ENCODE measurements at places on chromosomes 11 and 22.

DNA sequence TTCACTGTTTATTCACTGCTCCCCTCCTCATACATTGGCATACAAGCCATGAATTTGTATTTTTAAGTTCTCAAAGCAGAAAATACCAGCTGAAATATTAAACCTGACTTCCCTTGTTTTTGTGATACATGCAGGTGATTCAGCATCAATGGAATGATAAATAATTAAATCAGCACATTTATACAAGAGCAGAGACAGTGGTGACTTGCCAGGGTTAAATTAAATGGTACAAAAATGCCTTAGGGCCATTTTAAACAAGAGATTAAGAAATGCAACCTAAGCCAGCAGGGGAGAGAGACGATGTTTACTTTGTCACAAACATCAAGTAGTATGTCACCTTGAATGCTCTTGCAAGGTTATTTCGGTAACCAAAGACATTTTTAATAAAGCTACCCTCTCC, 95.9 kb upstream of the DDI1 start:
- no peak for DNase-seq

GRCh38 chr11:57370251-57370650, 10.7 kb downstream of the PRG3 start:
- DNase-seq: no peak

DNA sequence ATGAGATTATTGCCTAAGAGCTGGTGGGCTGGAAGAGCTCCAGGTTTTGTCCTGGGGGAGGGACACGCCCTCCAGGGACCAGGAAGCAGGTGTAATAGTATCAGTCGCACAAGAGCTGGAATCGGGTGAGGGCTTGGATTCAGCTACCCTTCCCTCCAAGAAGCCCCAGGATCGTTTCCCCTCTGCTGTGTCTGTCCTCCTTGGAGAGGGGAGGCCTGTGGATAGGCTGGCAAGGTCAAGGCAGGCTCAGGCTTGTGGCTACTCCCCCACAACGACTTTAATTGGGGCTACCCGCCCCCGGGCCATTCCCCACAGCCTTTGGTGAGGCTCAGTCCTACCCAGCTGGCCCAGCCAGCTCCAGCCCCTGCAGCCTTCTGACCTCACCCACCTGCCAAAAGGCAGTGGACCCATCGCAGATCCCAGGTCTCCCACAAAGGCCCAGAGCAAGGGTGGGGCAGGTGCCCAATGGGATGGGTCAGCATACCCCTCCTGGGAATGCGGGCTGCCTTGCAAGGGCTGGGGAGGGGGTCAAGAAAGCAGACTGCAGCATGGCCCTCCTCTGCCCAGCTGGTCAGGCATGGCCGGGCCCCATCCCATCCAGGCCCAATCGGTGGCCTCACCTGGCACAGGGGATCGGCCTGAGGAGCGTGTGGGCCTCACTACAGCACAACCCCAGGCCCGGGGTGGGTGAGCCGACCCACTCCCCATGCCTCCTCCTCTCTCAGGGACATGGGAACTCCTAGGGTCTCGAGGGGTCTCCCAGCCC, 1.0 kb downstream of the CTSD start:
- DNase-seq: no peak

DNA sequence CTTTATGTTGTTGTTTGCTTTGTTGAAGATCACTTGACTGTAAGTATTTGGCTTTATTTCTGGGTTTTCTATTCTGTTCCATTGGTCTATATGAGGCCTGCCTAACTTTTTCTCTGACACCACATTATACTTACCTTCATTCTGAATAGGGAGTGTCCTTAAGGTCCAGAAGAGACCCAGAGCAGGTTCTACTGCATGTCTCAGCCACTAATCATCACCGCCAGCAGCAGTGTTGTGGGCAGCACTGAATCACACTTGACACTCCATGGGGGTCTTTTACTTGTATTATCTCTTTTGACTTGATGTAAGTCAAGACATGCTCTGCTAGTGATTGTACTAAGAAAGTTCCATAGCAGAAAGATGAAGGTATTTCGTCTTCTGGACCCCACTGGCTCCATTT, 274.9 kb downstream of the TENM4 start:
- DNase-seq: no peak

DNA sequence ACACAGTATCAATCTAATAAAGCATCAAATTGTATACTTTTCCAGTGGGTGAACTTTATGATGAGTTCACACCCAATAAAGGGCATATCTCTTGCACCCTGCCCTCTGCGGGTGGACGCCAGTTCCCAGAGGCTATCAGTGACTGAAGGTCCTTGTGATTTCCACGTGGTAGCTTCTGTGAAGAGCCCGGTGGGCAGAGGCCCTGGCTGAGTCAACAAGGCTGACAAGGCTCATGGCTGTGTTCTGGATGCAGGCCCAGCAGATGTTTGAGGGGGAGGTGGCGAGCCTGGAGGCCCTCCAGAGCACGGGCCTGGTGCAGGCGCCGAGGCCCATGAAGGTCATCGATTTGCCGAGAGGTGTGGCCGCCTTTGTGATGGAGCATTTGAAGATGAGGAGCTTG, 71.4 kb downstream of the PIWIL3 start:
- DNase-seq: no peak

DNA sequence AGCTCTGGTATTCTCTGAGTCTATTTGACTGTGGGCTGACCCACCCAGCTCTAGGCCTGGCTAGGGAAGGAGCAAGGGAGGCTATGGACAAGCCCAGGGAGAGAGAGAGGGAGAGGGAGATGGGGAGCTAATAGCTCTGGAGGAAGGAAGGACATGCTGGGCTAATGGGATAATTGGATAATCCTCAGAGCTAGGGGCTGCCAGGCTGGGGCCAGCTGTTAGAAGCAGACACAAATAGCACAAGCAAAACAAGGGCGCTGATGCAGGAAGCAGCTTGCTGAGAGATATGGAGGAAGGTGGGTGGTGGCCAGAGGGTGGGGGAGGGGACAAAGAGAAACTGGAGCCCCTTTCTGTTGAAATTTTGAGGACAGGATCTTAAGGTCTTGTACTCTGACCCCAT, 23.2 kb downstream of the ADORA2A start:
- no peak for DNase-seq

- DNase-seq: no peak
Measured at GRCh38 chr11:804599-804964, 449 bp downstream of the PIDD1 start.

- no peak for DNase-seq
Measured at GRCh38 chr11:19924311-19924710, 211.7 kb downstream of the NAV2 start.

DNA sequence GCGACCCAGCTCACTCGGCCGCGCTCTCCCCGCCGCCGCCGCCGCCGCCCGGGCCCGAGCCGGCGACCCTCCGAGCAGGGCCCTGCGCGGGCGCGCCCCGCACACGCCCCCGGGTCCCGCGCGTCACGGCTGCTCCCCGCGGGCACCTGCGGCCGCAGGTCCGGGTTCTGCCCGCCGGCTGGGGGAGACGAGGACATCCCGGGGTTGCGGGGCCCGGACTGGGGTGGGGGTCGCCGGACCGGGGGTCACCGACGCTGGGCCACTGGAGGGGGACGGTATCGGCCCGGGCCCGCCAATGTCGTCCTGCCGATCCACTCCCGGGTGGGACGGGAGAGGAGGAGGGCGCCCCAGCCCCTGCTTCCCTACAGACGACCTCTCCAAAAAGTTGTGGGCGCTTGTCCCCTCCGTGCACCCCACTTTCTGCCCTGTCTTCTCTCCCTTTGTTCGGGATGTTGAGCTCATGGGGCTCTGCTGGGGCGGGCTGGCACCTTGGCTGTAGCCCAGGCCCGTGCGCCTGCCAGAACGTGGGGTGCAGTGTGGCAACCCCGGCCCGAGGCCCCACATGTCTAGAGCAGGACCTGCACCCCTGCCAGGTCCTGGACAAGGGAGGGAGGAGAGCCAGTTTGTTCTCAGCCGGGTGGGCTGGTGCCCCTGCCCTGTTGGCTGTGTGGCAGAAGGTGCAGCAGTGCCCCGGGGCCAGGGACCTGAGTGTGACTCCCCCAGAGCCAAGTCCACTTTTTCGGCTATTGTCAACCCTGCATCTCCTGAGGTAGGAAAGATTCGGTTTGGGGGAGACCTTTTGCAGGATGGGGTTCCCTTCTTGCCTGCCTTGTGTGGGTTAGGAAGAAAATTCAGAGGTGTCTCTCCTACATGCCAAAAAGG, 40.2 kb upstream of the CELSR1 start:
- DNase-seq: no peak

DNA sequence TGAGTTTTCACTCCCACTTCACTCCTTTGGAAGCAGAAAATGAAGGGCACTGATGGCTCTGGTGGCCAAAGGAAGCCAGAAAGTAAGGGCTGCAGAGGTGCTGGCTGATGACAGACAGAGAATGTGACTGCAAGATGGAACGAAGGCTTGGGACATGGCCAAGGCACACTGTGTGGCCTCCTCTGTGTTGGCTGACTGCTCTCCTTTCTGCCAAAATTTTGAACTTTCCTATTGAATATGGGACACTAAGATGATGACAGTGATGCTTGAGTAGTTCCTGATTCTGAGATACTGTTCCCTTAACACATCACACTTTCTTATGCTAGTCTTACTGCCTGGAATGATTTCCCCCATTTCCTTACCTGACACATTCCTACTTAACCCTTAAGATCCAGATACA, 156.4 kb downstream of the SWAP70 start:
- DNase-seq: no peak

GRCh38 chr22:49238181-49239141, 589.2 kb downstream of the BRD1 start:
- no peak for DNase-seq

DNA sequence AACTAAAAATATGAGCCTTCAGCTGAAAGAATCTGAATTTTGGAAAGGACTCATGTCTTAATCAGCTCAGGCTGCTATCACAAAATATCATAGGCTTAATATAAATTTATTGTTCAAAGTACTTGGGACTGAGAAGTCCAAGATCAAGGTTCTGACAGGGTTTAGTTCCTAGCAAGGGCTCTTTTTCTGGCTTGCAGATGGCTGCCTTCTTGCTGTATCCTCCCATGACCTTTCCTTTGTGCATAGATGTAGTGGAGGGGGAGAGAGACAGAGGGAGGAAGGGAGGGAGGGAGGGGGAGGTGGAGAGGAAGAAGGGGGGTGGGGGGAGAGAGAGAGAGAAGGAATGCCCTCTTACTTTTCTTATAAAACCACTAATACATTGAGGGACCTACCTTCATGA, 306.8 kb upstream of the DDI1 start:
- DNase-seq: no peak

- no peak for DNase-seq
Measured at GRCh38 chr11:63939397-63939891, 642 bp downstream of the NAA40 start.

DNA sequence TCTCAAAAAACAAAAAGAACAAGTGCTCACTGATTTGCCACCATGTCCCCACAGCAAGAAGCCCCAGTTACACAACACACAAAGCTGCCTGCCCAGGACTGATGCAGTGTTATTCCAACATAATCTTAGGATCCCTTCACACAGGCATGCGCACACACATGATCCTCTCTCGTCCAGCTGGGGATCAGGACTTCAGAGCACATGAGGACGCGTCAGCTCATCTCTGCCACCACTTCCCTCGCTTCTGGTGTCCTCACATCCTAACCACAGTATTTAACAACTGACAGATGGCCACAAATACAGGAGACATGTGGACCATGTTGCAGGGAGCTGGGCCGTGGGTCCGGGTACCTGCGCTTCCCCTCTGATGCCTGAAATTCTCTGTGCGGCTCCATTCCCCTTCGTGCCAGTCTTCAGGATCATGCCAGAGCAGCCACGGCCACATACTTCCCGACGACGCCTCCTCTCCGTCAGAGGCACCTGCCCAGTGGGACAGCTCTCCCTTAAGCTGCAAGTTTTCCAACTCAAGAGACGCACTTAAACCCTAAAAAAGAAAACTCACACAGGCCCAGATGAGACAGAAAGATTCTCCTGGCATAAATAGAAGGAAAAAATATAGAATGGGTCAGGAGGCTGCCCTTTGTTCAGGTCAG, 68.3 kb downstream of the PACSIN2 start:
- DNase-seq: no peak

DNA sequence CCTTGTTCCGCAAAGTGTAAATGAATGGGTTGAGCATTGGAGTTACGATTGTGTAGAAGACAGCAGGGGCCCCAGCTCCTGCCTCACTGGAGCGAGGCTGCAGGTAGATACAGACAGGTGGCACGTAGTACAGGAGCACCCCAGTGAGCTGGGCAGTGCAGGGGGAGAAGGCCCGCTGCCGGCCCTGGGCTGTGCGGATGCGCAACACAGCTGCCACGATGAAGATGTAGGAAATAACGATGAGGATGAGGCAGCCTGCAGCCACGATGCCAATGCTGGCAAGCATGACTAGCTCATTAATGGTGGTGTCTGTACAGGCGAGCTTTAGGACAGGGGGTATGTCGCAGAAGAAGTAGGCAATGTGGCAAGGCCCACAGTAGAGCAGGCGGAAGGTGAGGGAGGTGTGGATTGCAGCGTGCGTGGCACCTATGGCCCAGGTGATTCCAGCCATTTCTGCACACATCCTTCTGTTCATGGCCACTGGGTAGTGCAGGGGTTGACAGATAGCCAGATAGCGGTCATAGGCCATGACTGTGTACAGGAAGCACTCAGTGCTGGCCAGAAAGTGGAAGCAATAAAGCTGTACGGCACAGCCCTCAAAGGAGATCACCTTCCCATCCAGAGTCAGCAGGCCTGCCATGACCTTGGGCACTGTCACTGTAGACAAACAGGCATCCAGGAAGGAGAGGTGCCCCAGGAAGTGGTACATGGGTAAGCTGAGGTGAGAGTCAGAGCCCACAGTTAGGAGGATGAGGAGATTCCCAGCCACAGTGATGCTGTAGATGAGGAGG, 616 bp downstream of the OR10S1 start:
- DNase-seq: no peak

Data from CD8-positive, alpha-beta T cell (primary cell).